ENCODE measurements at places on chromosomes 6 and 20.

DNA sequence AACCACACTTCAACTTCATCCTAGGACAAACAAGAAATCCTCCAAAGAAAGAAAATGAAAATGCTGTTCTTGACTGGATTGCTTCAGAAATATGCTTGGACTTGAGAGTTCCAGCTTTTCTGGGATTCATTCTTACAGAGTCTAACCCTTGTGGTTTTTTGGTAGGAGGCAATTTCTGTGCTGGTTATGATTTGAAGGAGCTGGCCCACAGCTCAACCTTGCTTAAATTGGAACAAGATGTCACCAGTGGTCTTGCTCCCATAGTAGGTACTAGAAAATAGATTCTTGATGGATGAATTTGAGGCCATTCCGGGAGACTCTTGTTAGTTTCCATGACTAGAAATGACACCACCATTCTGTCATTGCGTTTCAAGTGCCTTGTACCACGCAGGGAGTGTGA is 54.3 kb upstream of the BMP6 start:
- no peak for DNase-seq

DNA sequence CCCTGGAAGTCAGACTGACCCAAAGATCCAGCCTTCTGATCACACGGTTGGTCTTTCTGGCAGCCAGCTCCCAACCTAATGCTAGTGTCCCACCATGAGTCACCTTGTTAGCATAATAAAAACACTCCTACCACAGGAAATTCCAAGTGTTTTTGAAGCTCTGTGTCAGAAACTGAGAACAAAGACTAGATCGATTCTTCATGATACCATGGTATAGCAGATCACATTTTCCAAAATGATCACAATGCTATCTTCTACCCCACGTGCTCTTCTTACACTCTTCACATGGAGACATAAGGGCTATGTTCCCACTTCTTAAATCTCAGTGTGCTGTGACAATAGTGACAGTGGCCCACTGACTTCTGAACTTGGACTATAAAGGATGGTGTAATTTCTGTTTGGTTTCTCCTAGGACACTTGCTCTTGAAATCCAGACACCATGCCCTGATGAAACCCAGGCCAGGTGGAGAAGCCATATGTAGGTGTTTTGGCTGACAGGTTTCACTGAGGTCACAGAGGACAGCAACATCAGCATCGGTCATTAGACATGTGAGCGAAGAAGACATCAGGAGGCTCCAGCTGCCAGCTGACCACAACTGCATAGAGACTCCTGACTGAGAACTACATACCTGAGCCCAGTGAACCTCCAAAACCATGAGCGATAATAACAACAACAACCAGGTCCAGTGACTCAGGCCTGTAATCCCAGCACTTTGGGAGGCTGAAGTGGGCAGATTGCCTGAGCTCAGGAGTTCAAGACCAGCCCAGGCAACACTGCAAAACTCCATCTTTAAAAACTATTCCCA is 57.5 kb downstream of the MKKS start:
- DNase-seq: no peak

DNA sequence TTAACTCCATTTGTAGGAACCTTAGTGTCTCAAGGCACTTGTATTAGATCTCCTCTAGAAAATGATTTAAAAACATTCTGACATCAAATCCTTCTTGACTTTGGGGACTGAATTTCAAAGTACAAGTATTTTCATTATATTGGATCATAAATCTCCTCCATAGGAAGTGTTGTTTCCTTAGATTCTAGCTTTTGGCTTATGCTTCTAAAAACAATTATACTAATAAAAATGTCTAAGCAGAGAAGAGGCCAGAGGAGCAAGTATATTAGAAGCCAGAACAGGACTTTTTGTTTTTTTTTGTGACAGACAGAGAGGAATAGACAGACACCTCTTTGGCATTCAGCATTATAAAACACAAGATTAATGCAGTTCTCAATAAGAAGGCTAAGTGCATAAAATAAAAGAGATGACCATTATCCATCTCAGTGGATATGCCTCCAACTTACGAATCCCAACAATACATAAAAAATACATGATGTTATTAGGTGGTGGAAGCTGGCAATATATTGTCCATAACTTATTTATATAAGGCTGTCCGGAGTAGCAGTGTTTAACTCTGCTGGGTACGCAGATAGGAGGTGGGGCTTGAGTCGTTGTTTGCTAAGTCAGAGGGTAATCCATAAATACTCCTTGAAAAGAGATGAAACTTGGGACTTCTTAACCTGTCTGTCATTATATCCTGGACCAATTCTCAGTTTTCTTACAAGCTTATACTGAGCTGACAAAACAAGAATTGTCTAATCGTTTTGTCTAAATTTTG is 31.9 kb upstream of the NOX3 start:
- no peak for DNase-seq

DNA sequence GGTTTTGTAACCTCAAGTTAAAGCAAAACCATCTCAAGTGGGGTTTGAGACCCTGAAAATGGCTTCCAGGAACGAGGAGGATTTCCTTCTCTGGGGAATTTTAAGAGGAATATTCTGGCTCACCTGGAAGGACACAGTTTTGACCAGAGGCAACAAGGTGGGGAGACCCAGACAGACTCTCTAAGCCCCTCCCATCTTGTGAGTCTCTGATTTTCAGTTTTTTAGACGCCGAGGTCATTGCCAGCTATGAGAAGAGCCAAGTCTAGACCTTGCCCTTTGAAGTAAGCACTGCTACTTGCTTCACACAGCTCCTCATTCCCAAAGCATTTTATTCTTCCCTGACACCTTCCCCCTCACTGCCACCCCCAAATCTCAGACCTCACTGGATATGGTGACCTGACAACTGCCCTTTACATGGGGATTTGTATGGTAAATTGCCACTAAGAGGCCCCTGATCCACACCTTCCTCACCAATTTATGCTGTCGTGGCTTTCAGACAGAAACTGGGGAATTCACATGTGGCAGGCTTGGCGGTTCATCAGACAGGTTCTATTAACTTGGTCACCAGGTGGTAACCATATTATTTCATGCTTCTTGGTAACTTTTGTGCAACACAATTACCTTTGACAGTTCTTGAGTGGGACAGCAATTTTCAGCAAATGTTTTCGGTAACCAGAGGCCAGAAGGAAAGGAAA is 116.2 kb downstream of the ISM1 start:
- no peak for DNase-seq

DNA sequence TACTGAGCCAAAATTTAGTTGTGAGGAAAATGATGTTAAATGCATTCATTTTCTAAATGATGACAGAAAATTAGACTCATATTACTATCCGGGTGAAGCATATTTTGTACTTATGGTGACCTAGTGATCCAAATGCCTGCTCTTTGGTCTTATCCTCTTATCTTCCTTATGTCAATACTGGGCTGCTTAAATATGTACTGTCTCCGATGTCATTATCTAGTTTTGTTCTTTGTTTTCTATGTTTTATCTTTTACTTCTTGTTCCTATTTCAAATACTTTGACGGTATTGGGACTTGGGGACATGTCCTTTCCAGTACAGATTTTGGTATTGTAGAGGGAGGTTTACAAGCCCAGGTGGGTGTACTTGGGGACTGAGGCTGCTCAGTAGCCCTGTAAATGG is 124.6 kb upstream of the ESR1 start:
- no peak for DNase-seq

DNA sequence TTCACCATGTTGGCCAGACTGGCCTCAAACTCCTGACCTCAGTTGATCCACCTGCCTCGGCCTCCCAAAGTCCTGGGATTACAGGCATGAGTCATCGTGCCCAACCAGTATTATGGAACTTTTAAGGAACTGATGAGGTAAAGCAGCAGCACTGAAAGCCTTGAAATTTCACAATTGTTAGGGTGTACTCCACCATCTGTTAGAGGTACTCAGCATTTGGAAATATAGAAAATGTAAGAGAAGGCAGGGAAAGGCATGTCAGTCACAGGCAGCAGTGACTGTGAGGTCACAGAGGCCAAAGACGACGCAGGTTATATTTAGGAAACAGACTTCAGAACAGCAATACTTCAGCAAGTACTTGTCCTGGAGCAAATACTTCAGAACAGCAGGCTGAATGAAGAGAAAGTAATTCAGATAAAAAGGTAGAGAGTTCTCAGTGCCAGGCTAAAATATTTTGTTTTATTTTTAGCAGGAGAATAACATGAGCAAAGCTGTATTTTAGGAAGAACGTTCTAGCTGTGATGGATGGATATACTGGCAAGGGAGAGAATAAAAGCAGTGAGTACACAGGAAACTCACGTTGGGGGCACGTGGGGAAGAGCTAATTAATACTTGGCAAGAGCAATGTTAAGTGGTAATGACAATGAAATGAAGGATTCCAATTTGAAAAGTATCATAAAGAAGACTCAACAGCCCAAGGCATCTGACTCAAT is 67.2 kb downstream of the DTNBP1 start:
- no peak for DNase-seq

DNA sequence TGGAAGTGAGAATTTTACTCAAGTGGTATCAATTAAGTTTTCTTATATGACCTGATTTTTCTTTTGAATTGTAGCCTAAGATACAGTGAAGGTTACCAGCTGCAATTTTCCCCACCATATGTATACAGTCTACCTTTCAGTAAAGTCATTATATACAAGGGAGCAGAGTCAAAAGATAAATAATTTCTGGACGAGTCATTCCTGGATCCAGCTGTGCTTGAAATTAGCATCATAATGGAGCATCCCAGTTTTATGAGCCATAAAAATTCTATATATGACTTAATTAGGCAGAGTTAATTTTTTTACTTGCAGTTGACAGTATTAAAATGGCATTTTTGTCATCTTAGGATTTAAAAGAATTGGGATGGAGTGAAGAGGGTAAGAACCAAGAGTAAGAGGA is 1008.4 kb downstream of the PHF3 start:
- no peak for DNase-seq

GRCh38 chr6:51854876-51855275 is 232.5 kb downstream of the PKHD1 start:
- no peak for DNase-seq

- no peak for DNase-seq
These were observed 48.4 kb upstream of the TOP1 start for GRCh38 chr20:40980106-40980827.

DNA sequence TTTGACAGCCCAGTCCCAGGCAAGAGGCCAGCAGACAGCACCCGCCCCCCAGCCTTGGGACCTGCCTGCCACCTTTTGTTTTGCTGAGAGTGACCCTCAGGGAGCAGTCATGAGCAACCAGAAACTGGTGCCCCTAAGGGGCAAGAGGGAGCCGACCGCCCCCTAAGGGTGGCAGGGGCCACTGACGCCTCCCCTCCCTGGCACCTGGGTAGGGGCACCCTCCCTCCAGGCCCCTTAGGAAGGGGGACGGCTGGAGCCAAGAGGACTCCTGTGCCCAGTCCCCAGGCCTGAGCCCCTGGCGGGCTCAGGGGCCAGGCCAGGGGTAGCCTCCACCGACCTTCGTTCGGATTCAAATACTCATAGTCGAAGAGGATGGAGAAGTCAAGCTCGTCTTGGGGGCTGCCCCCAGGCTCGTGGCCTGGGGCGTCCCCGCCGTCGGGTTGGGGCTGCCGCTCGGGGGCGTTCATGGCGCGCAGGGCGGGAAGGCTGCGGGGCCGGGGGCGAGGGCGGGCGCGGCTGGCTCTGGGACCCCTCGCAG is 417 bp downstream of the NFATC2 start:
- DNase-seq: peak; percentile 49

DNA sequence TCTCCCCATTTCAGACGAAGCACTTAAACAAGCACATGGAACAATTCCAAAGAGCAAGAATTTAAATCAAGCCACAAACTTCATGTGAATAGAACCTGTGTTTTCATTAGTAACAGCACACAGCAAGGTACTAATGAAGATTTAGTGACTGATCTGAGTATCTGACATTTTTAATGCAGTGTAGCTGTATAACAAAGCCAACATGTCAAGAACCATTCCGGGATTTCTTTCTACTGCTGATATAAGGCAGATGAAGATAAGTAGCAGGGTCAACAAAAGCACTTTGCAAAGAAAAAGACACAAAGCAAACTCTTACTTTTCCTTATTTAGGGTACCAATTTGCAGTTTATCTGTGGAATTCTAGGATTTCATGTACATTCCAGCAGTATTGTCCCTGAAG is 11.3 kb downstream of the SLC17A5 start:
- no peak for DNase-seq

GRCh38 chr6:21118216-21118780 is 475.3 kb upstream of the SOX4 start:
- no peak for DNase-seq

DNA sequence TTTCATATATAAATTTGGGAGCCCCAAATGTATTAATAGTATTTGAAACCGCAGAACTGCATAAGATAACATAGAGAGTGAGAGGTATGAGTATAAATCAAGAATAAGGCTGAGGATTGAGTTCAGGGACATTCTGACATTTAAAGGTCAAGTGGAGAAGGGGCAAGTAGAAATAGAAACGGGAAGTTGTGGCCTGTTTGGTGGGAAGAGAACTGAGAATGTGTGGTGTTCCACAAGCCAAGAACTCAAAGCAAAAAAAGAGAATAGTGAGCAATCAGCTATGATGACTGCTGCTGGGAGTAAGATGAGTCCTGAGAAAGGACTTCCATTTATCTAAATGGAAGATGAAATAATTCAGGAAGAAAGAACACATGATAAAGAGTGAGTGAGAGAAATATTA is 418.4 kb downstream of the CD109 start:
- DNase-seq: no peak

GRCh38 chr6:49732781-49733180 is 11.4 kb downstream of the CRISP3 start:
- no peak for DNase-seq

GRCh38 chr6:163132050-163132750 is 282.3 kb upstream of the QKI start:
- no peak for DNase-seq

DNA sequence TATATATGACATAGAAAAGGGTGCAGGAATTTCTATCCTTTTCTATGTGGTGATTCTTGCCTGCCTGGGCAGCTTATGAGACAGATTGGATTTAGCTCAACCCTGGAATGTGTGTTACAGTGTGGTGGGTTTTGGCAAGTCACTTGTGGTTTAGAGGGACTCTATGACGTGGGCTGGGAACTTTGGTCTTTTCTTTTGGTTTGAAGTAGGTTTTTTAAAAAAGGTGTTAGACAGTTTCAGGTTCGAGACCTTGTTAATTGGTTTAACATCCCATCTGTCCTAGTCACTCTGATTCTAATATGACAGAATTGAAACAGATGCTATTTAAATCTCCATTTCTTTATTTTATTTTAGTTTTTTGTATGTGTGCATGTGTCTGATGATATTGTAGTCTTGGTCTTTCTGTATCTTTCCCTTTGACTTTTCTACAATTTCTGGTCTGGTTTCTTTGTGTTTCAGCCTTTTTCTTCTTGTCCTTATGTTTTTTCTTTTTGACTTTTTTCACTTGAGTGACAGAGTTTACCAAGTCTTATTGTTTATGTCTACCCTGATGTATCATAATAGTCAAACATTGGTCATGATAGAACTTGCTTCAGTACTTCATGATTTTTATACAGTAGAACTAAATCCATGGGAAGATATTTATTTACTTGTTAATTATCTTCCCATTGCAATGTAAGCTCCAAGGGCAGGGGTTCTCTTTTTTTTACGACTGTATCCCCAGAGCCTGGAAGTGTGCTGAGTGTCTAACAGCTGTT is 174.3 kb downstream of the CDKAL1 start:
- no peak for DNase-seq

Data from activated CD4-positive, alpha-beta T cell treated with anti-CD3 and anti-CD28 coated beads, Interleukin-2, amount 50 U/mL, for 4 hours (primary cell).